ENCODE measurements at places on chromosomes 7 and 10.

DNA sequence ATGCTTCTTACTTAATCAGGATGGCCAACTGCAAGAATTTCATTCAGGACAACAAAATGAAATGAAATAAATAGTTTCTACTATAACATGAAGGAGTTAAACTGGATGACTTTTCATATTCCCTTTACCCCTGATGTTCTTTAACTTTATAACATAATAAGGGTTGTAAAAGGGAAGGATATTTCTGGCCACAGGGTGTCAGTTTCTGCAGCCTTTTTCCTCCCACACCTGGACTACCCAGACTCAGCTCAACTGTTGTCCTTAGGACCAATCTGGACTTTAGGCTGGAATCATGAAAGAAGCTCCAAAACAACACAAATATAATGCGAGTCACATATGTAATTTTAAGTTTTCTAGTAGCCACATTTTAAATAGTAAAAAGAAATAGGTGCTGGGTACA lies 43.4 kb downstream of the PRPS1L1 start:
- DNase-seq: no peak

DNA sequence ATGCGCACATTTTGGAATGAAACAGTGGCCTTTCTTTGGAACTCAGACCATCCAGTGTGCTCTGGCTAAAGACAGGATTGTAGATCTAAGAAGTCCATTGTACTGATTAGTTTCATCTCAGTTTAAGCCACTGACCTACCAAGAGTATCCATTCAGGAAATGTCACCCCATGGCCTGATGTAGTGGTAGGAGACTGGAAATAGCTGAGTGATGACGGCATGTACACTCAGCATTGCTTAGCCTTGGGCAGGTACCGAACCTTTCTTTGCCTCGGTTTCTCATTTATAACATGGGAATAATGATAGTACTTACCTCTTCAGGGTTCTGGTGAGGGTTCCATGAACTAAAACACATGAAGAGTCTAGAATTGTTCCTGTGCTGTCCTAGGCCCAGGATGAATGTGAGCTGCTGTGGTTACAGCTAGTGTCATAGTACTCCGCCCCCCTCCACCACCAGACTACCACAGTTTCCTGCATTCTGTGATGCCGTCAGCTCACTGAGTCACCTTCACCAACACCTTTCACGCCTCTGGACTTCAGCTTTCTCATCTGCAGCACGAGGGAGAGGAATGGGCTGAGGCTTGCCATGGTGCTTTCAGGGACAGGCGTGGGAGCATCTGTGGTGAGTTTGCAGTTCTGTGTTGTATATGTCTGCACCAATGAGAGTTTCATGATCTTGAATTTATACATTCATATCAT lies 484.0 kb upstream of the GALNT17 start:
- DNase-seq: no peak

- no peak for DNase-seq
Measured at GRCh38 chr10:42971251-42971599, 105.6 kb upstream of the RET start.

DNA sequence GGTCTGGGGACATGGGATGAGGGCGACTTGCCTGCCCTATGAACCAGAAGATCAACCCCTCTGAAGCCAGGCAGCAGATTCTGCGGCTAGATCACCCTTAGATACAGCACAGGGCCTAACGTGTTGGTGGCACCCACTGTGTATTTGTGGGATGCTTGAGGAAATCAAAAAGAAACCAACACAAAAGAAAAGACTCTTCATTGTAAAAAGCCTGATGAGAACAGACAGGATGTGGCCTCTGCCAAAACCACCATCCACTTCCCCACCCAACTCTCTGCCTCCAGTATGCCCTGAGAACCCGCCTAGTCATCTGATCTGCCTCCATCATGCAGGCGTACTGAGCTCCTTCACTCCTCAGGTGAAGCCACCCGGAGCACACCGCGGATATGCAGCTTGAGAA lies 97.2 kb upstream of the INSYN2A start:
- DNase-seq: no peak

- DNase-seq: no peak
Measured at GRCh38 chr10:42830237-42830636, 47.6 kb downstream of the BMS1 start.

DNA sequence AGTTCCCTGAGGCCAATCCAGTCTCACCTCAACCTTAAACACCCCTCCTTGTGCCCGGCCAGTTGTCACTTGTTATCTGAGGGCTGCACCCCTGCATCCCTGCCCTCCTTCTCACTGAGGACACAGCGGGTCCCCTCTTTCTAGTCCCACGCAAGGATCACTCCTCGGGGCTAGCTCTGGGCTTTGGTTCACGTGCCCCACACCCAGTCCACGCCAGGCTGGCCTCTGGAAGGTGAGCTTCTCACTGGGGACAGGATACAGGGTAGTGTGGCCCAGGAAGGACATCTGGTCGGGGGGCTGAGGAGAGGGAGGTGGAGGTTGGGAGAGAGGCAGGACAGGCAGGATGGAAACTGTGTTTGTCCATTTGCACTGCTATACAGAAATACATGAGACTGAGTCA lies 25.5 kb downstream of the UPP1 start:
- no peak for DNase-seq

GRCh38 chr10:88012641-88013040 lies 149.2 kb downstream of the PTEN start:
- no peak for DNase-seq

GRCh38 chr7:25478925-25479324 lies 250.6 kb upstream of the NPVF start:
- no peak for DNase-seq
